ENCODE measurements at places on chromosomes 7 and 10. TPM values are rescaled to one million over a fixed set of nuclear protein-coding genes. Genes with fewer than 3 reads are reported as not detected.

Gene NRAP
- not detected for total RNA-seq

Gene EBF3
- total RNA-seq = 0.63 TPM

Gene LRRD1
- not detected for total RNA-seq

Gene ZNF32
- 48.8 TPM for total RNA-seq

DNA sequence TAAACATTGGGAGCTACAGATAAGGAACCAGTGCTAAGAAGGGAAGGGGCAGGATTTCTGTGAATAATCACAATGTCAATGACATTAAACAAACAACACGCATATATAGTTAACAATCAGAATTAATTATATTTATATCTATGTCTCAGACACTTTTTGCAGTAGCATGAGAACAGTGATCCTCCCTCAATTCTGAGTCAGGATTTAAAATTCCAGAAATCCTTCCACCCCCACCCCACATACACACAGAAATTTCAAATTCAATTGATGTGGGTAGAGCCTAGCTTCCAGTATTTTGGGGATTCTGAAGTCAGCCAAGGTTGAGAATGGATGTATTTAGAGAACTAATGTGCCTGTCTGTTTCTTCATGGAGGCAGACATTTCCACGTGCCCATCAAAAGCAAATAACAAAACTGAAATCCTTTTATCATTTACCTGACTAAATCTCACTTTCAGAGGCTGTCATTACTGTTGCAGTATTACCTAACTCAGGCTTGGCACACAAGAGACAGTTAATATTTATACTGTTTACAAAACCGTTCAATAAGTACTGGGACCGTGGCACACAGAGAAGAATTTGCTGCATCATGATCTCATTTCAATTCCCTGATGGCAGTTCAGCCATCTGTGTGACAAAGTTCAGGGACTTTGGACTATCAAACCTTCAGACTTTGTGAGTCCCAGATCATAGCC lies 116.6 kb upstream of the PALS2 start:
- no peak for DNase-seq

- peak; percentile 19 for DNase-seq
These were observed 1.3 kb upstream of the EBF3 start for GRCh38 chr10:129965425-129965808.

Gene SH3PXD2A
- total RNA-seq = 46.6 TPM

GRCh38 chr10:74831518-74832120 lies 5.2 kb downstream of the KAT6B start:
- no peak for DNase-seq

- DNase-seq = no peak
These were observed 118.9 kb downstream of the AMPH start for GRCh38 chr7:38512291-38512690.

GRCh38 chr7:139777133-139777891 lies 486 bp downstream of the HIPK2 start:
- DNase-seq = no peak

- DNase-seq = peak; percentile 65
These were observed 201.2 kb upstream of the ZMIZ1 start for GRCh38 chr10:78867555-78867939.

Gene ADK
- total RNA-seq = 50.0 TPM

Gene NAPEPLD
- 11.6 TPM for total RNA-seq

DNA sequence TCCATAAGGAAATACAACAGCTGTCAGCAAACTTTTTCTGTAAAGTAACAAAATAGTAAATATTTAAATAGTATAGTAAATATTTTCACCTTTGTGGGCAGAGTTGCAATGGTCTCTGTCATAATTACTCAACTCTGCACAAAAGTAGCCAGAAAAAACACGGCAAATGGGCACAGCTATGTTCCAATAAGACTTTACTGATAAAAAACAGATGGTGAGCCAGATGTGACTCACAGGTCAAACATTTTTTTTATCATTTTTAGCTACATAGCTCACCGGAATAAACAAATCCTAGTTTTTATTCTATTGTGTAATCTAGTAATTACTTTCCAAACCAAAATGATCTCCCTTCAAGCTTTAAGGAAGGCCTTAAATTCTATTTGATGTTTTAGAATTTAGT lies 55.3 kb downstream of the NCAPG2 start:
- no peak for DNase-seq

Gene FKBP6
- not detected for total RNA-seq

Gene IFIT1B
- total RNA-seq = not detected

DNA sequence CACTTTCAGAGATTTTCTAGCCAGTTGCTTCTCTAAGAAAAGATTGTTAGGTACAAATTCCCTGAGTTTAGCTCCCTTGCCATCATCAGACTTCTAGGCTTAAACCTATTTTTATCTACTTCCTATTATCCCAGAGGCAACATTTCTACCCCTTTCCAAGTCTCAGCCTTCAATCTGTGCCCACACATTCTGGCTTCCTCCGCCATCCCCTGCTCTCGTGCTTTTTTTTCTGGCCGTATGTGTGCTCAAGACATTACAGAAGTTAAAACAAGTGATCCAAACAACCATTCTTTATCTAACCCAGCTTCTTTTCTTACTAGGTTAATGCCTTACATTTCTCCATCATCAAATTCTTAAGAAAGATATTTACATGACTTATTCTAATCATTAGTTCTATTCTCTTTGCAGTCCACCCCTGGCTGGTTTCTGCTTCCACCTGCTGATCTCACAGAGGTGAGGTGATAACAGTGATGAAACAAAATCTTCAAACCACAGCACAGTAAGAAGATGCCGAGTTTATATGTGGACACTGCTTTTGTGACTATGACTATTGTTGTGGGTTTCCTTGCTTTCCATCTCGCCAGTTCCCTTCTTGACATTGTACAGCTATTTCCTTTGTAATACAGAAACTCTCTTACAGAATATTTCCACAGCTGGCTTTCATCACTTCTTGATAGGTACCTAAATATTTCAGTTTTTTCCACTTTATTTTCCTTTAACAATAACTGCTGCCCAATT lies 18.3 kb upstream of the CDK6 start:
- no peak for DNase-seq

Gene HOXA7
- total RNA-seq = not detected

Gene NAT16
- total RNA-seq = not detected
